ENCODE measurements at places on chromosomes 5 and 9. TPM values are rescaled to one million over a fixed set of nuclear protein-coding genes. Genes with fewer than 3 reads are reported as not detected.

Gene LRRC19
- total RNA-seq, result not detected

DNA sequence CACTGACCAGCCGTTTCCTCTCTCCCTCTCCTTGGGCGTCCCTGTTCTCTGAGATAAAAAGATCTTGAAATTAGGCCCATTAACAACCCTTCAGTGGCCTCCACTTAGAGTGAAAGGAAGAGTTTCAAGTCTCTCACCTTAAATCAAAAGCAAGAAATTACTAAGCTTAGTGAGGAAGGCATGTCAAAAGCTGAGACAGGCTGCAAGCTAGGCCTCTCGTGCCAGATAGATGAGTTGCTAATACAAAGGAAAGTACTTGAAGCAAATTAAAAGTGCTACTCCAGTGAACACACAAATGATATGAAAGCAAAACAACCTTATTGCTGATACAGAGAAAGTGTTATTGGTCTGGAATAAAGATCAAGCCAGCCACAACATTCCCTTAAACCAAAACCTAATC lies 331.3 kb upstream of the SEMA6A start:
- DNase-seq, result no peak

DNA sequence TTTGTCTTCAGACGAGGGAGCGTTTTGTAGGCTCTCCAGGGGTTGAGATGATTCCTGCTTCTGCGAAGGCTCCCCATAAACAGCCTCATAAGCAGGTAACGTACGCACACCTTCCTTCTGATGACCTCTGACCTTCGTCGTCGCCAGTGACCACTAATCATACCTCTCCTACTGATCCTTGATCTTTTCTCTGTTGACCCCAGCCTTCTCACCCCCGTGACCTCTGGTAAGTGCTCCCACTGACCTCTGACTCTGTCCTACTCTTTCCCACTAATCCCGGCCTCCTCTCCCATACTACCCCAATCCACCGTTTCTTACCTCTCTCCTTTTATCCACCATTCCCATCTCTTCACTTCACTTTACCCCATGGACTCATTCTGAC lies 345 bp downstream of the DNAI1 start:
- DNase-seq, result no peak

Gene NIPBL
- 17.3 TPM for total RNA-seq

Gene IL5
- total RNA-seq, result not detected

Gene CKMT2
- 1.2 TPM for total RNA-seq

- no peak for DNase-seq
Measured at GRCh38 chr5:119360905-119361593, 5.2 kb downstream of the TNFAIP8 start.

- DNase-seq, result no peak
Measured at GRCh38 chr5:1465117-1465516, 19.9 kb upstream of the SLC6A3 start.

Gene F12
- total RNA-seq, result 3.2 TPM

Gene CEP78
- 45.9 TPM for total RNA-seq

DNA sequence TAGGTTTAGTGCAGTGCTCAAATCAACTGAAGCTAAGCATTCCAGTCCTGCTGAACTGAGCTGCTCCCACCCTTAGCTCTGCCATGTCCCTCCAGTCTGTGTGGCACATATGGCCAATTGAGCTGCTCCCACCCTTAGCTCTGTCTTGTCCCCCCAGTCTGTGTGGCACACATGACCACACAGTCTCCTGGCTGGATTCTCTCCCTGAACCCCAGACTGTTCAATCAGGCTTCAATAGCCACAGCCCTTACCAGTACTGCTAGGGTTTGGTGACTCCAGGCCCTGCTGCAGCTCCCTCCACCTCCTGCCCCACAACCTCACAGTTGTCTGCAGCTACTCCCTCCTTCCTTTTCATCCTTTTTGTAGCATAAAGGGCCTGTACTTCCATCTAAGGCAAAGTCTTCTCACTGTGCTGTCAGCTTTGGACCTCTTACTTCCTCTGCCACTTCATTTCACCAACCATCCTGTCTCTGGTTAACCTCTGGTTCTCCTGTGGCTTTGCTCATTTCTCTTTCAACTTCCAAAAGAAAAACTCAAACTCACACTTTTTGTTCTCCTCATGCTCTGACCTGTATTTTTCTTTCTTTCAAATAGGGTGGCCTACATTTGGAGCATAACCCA lies 50.8 kb downstream of the ADAMTS12 start:
- DNase-seq, result no peak

GRCh38 chr5:132049559-132049958 lies 10.9 kb upstream of the IL3 start:
- no peak for DNase-seq

Gene INSYN2B
- not detected for total RNA-seq

Gene KLF9
- total RNA-seq, result 0.97 TPM

Gene KIAA0825
- total RNA-seq, result 0.63 TPM

GRCh38 chr5:68918306-68918705 lies 175.5 kb upstream of the SLC30A5 start:
- no peak for DNase-seq

- no peak for DNase-seq
Measured at GRCh38 chr5:158874343-158874742, 225.4 kb downstream of the EBF1 start.

- no peak for DNase-seq
Measured at GRCh38 chr9:126532489-126532888, 81.2 kb upstream of the LMX1B start.

DNA sequence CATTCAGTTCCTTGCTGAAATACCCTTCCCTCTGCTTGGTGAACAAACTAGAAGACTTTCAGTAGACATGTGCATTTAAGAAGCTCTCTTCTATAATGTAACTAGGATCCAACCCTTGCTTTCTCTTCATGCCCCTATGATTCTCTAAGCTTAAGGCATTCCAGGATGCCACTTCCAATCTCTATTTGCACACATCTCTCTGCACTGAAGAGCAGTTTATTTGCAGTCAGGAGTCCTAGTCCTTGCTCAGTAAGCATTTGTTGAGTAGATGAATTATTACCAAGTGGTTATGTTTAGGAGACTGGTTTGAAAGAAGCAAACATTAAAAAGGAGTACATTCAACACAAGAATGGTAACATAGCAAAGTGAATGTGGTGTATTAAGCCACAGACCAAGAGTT lies 274.2 kb upstream of the KLF9 start:
- no peak for DNase-seq

Gene TXNDC8
- not detected for total RNA-seq

- no peak for DNase-seq
Measured at GRCh38 chr5:122153230-122153629, 23.9 kb downstream of the ZNF474 start.

- DNase-seq, result no peak
Measured at GRCh38 chr9:79707589-79707988, 135.8 kb downstream of the TLE4 start.

- no peak for DNase-seq
Measured at GRCh38 chr9:16262477-16263261, 607.8 kb downstream of the BNC2 start.
